ENCODE measurements at places on chromosomes 7 and 10.

GRCh38 chr10:62266611-62267010, 2.0 kb downstream of the RTKN2 start:
- no peak for DNase-seq

GRCh38 chr10:114042895-114043531, 653 bp upstream of the ADRB1 start:
- DNase-seq, result no peak

DNA sequence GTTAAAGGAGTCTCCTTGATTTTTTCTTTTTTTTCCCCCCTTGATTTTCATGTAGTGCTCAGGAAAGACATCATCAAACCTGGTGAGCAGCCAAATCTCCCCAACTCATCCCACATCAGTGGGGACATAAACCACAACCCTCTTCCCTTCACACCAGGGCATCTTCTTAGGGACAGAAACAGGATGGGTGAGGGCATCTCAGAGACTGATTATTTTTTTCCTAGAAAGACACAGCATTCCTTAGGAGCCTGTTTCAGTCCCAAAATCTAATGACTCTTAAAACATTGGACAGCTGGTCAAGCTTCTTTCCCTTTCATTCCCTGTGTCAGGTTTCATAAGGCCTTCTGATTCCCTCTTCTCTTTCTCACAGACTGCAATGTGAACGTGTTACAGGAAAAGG, 31.5 kb upstream of the GSAP start:
- no peak for DNase-seq

- DNase-seq, result no peak
Observed at GRCh38 chr7:47421456-47421855, 160.5 kb downstream of the TNS3 start.

DNA sequence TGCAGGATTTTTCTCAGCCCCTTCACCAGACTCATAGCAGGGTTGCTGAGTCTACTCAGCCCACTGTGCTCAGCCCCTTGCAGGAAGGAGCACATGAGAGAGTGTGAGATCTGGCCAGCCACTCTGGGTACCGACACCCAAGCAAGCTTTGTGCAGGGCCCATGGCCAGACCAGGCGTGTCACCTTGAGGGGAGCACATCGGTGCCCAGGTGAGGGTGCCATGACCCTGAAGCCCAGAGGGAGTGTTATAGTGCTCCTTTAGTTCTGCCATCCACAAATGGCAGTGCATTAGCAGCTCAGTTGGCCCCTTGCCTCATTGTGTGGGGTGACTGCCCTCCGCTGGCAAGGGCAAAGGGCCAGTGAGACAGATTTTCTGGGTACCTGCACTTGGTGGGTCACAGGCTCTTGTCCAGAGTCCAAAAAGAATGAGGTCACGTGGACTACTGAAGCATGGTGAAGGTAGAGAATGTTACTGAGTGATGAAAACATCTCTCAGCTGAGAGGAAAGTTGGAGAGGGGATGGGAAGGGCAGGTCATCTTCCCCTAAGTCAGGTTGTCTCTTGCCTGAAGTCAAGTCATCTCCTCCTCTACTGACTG, 181.8 kb downstream of the MACC1 start:
- no peak for DNase-seq

GRCh38 chr7:143041346-143041745, 10.8 kb upstream of the OR6V1 start:
- no peak for DNase-seq

DNA sequence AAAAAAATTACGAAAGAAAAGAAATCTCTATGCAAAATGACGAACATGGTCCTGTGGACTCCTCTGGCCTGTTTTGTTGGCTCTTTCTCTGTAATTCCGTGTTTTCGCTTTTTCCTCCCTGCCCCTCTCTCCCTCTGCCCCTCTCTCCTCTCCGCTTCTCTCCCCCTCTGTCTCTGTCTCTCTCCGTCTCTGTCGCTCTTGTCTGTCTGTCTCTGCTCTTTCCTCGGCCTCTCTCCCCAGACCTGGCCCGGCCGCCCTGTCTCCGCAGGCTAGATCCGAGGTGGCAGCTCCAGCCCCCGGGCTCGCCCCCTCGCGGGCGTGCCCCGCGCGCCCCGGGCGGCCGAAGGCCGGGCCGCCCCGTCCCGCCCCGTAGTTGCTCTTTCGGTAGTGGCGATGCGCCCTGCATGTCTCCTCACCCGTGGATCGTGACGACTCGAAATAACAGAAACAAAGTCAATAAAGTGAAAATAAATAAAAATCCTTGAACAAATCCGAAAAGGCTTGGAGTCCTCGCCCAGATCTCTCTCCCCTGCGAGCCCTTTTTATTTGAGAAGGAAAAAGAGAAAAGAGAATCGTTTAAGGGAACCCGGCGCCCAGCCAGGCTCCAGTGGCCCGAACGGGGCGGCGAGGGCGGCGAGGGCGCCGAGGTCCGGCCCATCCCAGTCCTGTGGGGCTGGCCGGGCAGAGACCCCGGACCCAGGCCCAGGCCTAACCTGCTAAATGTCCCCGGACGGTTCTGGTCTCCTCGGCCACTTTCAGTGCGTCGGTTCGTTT, 83.5 kb upstream of the SLF2 start:
- DNase-seq, result no peak

DNA sequence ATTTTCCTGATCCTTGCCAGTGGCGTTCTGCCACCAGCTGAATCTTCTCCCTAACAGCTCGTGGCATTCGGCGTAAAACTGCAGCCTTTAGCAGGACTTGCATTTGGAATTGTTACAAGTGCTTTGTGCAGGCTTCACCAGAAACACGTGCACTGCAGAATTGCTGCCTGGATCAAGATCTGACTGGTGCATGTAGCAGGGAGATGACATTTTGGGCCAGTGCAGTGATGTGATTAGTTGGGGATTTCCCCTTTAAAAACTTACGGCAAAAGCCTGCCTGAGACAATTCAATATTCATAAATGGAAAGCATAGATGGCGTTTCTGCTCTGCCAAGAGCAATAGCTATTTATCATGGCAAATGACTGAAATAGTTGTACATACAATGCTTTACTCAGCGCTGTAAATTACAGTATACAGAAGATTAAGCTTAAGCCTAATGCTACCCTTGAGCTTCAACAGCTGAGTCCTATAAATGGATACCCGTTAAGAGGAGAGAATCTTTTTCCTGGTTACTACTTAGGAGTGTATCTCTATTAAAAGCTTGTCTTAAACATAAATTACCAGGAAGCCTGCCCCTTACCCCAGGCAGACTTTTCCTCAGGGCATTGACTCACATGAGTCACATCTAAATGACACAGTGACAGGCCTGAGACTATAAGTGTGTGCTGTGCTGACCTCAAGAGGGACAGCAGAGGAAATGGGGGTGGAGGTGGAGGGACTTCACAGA, 106.3 kb downstream of the ATXN7L1 start:
- DNase-seq, result peak; percentile 47

DNA sequence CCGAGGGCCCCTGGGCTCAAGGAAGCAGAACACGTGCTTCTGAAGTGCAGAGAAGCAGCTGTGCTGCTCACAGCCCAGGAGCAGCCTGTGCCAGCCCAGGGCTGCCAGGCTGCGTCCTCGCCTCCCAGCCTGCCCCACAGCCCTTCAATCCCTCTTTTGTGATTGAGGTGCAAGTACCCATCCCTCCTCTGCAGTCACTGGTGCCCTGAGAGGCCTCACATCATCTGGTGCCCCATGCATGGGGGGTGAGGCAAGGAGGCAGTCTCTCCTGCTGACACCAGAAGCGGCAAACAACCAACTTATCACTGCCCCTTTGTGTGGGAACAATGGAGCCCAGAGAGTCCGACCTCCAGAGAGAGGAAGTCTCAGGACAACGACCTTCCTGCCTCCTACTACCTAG, 49.8 kb upstream of the FGFR2 start:
- DNase-seq, result no peak

DNA sequence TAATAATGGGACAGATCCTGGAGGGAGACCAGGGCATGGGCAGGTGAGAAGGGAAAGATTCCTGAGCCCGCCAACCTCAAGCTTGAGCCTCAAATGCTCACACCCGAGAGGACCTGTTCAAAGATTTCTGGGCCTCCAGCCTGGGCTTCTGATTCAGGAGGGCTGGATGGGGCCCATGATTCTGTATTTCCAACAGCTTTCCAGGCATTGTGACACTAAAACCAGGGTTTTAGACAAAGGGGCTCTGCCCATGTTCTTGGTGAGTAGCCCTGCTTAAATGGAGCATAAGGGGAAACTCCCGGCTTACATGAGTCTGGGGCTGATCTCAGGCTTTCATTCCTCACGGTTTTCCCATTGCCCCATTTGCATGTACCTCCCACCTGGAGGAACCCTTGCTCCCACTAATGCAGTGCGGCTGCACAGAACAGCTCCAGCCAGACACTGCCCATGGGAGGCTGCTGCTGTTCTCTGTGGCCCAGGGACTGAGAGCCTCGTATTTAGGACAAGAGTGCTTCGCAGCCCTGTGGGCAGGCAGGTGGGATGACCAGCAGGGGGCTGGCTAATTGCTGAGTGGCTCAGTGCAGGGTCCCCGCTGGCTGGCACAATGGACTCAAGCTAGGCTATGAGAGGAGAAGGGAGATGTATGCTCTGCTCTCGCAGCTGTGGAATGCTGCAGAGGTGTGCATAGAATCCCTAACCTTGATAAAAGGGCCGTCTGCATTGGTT, 135.3 kb upstream of the COBL start:
- no peak for DNase-seq

DNA sequence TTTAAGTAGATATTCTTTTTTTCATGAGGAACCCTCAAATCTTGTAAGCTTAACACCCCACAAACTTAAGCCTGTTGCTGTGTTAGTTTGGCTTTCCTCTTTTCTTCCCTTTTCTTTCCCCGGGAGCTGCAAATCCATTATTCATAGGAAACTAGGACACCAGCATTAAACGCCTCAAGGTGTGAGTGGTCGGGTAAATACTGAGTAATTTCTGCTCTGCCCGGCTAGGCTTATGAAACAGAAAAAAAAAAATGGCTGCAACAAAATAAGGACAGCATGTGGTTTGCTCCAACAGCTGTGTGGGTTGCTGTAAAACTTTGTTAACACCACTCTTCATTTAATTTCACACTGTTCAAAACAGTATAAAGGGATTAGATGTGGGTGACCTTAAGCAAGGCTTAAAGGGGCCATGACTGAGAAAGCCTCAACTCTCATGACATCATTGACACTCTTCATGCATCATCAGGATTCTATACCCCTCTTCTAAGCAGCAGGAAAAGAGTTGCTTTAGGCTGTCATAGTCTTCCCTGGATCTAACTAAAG, 104.1 kb downstream of the AOAH start:
- DNase-seq, result no peak

GRCh38 chr7:127884066-127884559, 147.1 kb downstream of the LRRC4 start:
- DNase-seq, result no peak

DNA sequence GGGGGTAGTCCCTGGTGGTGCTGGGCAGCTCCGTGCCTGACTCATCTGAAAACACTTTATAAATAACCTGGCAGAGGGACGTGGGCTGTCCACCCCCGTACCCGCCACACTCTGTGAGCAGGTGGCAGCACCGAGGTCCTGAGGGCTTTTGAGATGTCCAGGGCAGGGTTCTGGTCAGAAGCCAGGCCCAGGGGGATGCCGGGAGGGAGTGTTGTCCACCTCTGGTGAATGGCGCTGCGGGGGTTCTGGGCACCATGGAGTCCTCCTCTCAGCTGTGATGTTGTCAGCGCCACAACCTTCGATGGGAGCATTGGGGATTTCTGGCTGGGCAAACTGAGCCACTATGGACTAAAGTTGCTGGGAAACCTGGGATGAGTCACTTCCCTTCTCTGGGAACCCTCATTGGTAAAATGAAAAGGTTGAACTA, 27.4 kb upstream of the GOLGA7B start:
- DNase-seq, result no peak

DNA sequence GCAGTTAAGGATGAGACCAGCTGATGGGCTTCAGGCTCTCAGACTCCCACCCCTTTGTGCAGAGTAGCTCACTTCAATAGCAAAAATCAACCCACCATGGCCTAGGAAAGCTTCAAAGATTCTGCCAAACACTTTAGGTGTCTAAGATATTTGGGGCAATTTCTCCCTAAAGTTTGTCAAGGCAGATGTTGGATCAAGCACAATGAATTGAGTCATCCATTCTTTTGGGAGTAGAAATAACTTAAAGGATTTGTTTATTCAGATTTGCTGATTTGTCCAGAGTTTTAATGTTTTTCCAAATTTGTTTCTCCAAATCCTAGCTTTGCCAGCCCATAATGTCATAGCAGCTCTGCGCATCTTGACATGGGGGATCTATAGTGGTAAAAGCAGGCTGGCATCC, 855.1 kb downstream of the LRMDA start:
- no peak for DNase-seq

DNA sequence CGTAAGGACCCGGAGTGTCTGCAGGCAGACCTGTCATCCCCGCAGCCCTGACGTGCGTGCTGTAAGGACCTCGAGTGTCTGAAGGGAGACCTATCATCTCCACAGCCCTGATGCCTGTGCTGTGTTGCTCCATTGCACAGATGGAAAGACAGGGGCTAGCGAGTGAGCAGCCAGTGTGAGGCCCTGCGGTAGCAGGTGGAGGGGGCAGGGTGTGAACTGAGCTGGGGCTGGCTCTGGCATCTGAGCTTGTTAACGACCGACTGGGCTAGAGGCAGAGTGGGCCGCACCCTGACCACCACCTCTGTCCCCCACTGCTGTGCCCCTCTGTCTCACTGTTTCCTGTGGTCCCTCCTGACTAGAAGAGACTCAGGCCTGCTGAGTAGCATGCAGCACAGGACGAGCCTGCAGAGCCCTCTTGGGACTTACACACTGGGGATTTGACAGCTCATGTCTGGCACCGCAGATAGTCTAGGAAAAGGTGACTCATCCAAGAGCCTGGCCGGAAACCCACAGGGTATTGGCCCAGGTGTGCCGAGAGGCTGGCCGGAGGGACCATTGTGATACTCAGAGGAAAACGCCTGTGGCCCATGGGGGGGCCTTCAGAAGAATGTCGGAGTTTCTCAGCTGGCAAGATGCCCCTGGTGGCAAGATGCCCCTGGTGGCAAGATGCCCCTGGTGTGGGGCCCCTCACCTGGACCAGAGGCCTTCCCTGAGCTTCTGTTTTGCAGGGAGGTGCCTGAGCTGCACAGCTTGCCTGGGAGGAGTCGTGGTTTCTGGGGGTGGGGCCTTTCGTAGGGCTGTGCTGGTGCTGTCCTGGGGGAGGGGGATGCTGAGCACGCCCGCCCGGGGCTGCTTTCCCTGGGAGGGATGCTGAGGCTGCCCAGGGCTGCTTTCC, 34.3 kb downstream of the INPP5A start:
- DNase-seq, result peak; percentile 78

GRCh38 chr7:1476859-1477258, 17.6 kb upstream of the MICALL2 start:
- DNase-seq, result no peak

GRCh38 chr10:26368463-26368862, 69.7 kb upstream of the APBB1IP start:
- DNase-seq, result no peak

GRCh38 chr7:137443616-137444015, 100.1 kb upstream of the PTN start:
- DNase-seq, result no peak

GRCh38 chr10:103277713-103278536, 987 bp downstream of the INA start:
- DNase-seq, result no peak

- no peak for DNase-seq
Observed at GRCh38 chr10:6598679-6599078, 18.6 kb upstream of the PRKCQ start.

GRCh38 chr10:78964274-78964951, 104.4 kb upstream of the ZMIZ1 start:
- DNase-seq, result no peak

GRCh38 chr7:135362871-135363270, 129.2 kb downstream of the STRA8 start:
- no peak for DNase-seq
